ENCODE measurements at places on chromosomes 11 and 22. TPM values are rescaled to one million over a fixed set of nuclear protein-coding genes. Genes with fewer than 3 reads are reported as not detected.

- DNase-seq, result no peak
- no peaks in the 10 kb centered on the region for H3K36me3 ChIP-seq
- no peak overlapping the region for H3K4me3 ChIP-seq
- peaks cover 11% of the 10 kb centered on the region for H3K4me1 ChIP-seq
Measured at GRCh38 chr11:36333468-36333867, 37.4 kb downstream of the PRR5L start.

The MIOX gene
- total RNA-seq, result not detected

DNA sequence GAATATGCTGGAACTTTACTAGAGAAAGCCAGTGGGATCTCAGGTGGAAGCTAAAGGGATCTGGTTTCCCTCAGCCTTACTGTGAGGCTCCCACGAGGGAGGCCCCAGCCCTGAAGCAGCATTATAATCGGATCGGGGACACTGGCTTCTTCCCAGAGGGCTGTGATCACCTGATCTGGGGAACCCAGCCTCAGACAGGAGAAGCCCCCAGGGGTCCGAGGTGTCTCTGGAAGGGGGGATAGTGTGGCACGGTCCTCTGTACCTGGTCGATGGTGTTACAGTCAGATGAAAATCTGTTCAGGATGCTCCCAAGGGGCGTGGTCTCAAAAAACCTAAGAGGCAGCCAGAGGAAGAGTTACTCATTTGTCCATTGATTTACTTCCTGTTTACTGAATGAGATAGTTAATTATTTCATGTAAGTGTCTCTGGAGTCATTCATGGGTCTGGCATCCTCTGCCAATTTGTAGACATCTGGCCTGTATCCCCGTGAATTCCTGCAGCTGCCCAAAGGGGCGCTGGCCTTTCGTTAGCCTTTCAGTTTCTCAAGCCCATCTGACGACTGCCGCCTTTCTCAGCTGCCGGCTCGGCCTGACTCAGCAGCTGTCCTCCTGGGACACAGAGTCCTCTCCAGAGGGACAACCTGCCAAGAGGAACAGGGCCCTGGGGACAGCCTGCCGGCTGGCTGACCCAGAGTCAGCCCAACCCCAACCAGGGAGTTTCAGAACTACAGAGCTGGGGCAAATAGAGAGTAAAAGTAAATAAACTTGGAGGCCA lies 17.0 kb upstream of the KCNJ11 start:
- H3K27me3 ChIP-seq, result no peaks in the 10 kb centered on the region
- peak; percentile 80 for DNase-seq
- H3K27ac ChIP-seq, result no peak overlapping the region
- no peaks in the 10 kb centered on the region for H3K36me3 ChIP-seq

The MMP13 gene
- not detected for total RNA-seq

The MS4A4A gene
- total RNA-seq, result not detected

DNA sequence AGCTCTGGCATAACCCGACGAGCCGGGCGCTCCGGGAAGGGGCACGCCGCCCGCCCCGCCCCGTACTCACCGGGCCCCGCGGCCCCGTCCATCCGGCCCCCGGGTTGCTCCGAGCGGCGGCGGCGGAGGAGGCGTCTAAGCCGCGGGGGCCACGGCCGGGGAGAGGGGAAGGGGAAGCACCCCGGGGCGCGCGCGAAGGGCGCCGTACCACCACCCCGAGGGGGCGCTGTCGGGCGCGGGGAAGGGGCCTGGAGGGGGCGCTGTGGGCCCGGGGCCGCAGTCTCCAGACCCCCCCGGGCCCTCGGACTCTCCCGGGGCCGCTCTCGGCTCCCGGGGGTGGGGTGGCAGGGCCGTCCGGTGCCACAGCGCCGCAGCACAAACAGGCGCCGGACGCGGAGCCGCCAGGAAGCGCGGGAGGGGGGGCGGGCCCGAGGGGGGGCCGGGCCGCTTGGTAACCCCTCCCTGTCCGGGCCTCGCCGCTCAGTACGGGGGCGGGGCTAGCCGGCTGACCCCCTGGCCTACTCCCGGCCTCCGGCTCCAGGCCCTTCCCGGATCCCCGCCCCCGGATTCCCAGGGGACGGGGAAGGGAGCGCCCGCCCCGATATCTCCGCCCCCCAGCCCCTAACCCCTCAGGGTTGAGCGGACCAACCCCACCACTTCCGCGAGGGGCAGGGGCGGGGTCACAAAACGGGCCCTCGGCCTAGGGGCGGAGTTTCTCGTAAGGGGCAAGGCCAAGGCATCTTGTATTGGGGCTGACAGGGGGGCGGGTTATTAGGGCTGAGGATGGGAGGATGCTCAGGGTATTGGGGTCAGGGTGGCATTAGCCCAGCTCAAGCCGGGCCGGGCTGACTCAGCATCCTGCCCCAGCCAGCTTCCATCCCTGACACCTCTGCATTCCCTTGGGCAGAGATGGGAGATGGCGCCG lies at the start of the genes EML3 and ROM1:
Gene EML3 (minus strand): TSS at position 410 of the 925 bp plus-strand sequence. CDS start 318 bp downstream, at position 92.
Gene ROM1 (plus strand): TSS at position 892 of the 925 bp plus-strand sequence. CDS start 25 bp downstream, at position 917.
- no peaks in the 10 kb centered on the region for H3K36me3 ChIP-seq
- H3K27me3 ChIP-seq, result no peaks in the 10 kb centered on the region
- peak within 1 kb of the TSS; percentile 79 for H3K4me3 ChIP-seq

GRCh38 chr11:113392236-113392921 lies 4.8 kb downstream of the ANKK1 start:
- DNase-seq, result no peak
- peaks cover 8% of the 10 kb centered on the region for H3K4me1 ChIP-seq
- no peaks in the 10 kb centered on the region for H3K36me3 ChIP-seq
- no peak overlapping the region for H3K4me3 ChIP-seq

The BRSK2 gene
- not detected for total RNA-seq

The CDHR5 gene
- not detected for total RNA-seq

- no peak overlapping the region for H3K27ac ChIP-seq
- H3K27me3 ChIP-seq, result no peaks in the 10 kb centered on the region
- H3K4me1 ChIP-seq, result no peaks in the 10 kb centered on the region
- DNase-seq, result no peak
- no peak overlapping the region for H3K4me3 ChIP-seq
Measured at GRCh38 chr11:132674151-132674550, 858.1 kb downstream of the OPCML start.

The LMNTD2 gene
- 0.43 TPM for total RNA-seq

GRCh38 chr11:86577644-86578636 lies 94.5 kb downstream of the ME3 start:
- H3K4me1 ChIP-seq, result no peaks in the 10 kb centered on the region
- no peaks in the 10 kb centered on the region for H3K36me3 ChIP-seq
- H3K27ac ChIP-seq, result no peak overlapping the region
- no peak for DNase-seq
- H3K4me3 ChIP-seq, result no peak overlapping the region
- H3K27me3 ChIP-seq, result no peaks in the 10 kb centered on the region

GRCh38 chr11:122895563-122895962 lies 13.0 kb downstream of the JHY start:
- no peaks in the 10 kb centered on the region for H3K36me3 ChIP-seq
- DNase-seq, result no peak
- no peak overlapping the region for H3K27ac ChIP-seq
- no peak overlapping the region for H3K4me3 ChIP-seq
- no peaks in the 10 kb centered on the region for H3K27me3 ChIP-seq

DNA sequence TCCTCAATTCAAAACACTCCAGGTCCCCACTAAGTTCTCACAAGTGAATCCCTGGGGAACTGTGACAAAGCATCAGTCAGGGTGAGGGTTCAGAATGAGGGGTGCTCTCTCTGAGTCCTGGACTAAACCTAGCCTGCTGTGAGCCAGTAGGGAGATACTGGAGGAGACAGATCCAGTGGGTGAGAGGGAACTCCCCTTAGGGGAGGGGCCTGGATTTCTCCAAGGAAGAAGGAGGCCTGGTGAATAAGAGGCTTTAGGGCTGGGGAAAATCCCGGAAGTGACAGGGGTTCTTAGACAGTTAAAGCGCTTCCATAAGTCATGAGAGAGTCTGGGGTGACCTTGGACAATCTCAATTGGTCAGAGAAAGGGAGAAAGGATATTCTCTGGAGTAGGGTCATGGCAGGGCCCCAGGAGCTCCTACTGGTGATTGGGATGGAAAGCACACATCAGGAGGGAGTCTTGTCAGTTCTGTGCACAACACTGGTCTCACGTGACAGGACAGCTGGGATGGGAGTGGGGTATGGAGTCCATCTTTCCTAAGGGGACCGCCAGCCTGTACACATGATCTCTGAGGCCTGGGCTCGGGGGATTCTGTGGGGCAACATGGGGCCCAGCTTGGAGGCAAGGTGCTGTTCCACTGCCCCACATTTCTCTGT lies 1.5 kb downstream of the TBC1D10A start:
- no peaks in the 10 kb centered on the region for H3K27me3 ChIP-seq
- no peak overlapping the region for H3K4me3 ChIP-seq
- 0 out of 2 replicates have a peak, but pooled peaks cover 5% of the 10 kb centered on the region for H3K36me3 ChIP-seq
- peak overlapping the region; percentile 34 for H3K27ac ChIP-seq
- H3K4me1 ChIP-seq, result peaks cover 17% of the 10 kb centered on the region
- peak; percentile 11 for DNase-seq

- no peak for DNase-seq
- peaks cover 3% of the 10 kb centered on the region for H3K4me1 ChIP-seq
- no peak overlapping the region for H3K4me3 ChIP-seq
- H3K36me3 ChIP-seq, result no peaks in the 10 kb centered on the region
- no peaks in the 10 kb centered on the region for H3K27me3 ChIP-seq
Measured at GRCh38 chr11:8281266-8281665, 17.6 kb upstream of the LMO1 start.

The PLAAT5 gene
- total RNA-seq, result 0.06 TPM

GRCh38 chr11:97683733-97684132 lies 1293.9 kb downstream of the JRKL start:
- H3K36me3 ChIP-seq, result no peaks in the 10 kb centered on the region
- no peak overlapping the region for H3K4me3 ChIP-seq
- no peaks in the 10 kb centered on the region for H3K4me1 ChIP-seq
- H3K27me3 ChIP-seq, result no peaks in the 10 kb centered on the region
- H3K27ac ChIP-seq, result no peak overlapping the region

GRCh38 chr11:64600281-64600992 lies 9.4 kb downstream of the SLC22A12 start:
- no peaks in the 10 kb centered on the region for H3K4me1 ChIP-seq
- H3K27ac ChIP-seq, result no peak overlapping the region
- H3K36me3 ChIP-seq, result no peaks in the 10 kb centered on the region
- H3K4me3 ChIP-seq, result no peak overlapping the region
- DNase-seq, result no peak
- peaks cover 5% of the 10 kb centered on the region for H3K27me3 ChIP-seq

Measured in SJCRH30 (cell line).